Fibroblast of skin of right quadriceps (primary cell): ENCODE measurements at places on chromosomes 12 and 14.

DNA sequence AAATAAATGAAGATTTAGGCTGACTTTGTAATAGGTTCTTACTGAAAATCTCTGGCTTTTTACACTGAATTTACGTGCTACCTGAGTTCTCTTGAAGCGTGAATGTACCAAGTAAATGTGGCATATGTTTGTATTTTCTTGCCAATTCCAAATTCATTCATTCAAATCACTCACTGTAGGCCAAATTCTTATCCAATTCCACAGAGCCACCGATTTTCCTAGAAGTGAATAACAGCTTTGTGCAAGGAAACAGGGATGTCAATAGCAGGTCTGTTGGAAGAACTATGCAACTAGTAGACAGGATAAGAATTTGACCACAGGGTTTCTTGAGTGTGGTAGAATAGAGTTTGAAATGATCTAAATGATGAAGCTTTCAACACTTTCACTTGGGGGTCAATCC, 86.8 kb downstream of the SOX5 start:
- DNase-seq = no peak

GRCh38 chr12:120230974-120231315, 30.0 kb upstream of the RPLP0 start:
- no peak for DNase-seq

- DNase-seq = no peak
Observed at GRCh38 chr14:91470216-91470615, 39.9 kb downstream of the PPP4R3A start.

DNA sequence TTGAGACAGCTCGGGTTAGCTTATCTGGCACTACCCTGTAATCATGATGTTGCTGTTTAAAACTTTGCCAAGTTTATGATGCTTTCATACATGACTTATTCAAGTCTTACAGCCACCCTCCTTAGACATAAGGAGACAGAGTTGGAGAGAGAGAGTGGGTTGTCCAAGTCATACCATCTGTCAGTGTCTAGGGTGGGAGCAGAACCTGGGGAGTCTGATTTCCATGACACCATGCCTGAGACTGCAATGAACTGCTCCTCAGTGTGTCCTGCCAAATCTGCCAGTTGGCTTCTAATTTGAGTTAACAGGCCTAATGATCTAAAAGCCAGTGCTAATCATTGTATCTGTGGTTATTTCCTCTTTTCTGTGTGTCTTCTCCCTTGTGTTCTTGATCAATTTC, 43.7 kb upstream of the PHC1 start:
- no peak for DNase-seq

DNA sequence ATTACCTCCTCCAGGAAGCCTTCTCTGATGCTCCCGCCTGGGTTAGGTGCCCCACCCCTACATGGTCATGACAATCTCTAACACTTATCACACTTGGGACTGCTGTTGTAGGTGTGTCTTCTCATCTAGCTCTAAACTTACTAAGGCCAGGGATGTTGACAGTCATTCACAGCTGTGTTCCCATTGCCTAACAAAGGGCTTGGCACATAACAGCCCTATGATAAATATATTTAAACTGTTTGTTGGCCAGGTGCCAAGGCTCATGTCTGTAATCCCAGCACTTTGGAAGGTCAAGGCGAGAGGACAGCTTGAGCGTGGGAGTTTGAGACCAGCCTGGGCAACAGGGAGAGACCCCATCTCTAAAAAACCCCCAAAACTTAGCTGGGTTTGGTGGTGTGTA, 98.8 kb upstream of the RGS6 start:
- DNase-seq = no peak

DNA sequence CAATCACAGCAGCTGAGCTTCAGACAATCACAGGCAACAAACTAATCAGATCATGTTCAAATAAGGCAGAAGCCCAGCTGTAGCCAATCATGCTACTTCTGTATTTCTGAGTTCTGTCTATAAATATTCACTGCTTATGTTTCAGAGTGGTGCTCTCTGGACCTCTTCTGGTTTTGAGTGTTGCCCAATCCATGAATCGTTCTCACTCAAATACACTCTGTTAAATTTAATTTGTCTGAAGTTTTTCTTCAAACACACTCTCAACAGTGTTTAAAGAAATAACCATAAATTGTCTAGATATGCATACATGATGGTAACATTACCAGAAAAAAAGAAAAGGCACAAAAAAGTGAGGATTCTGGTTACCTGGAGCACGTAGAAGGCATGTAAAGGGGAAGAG, 77.9 kb upstream of the BBS10 start:
- no peak for DNase-seq

DNA sequence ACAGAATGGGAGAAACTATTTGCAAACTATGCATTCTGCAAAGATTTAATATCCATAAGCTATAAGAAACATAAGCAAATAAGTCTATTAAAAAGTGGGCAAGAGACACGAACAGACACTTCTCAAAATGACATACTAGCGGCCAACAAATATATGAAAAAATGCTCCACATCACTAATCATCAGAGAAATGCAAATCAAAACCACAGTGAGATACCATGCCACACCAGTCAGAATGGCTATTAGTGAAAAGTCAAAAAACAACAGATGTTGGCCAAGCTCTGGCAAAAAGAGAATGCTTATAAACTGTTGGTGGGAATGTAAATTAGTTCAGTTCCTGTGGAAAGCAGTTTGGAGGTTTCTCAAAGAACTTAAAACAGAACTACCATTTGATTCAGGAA, 121.3 kb downstream of the KCNMB4 start:
- DNase-seq = peak; percentile 1

- DNase-seq = peak; percentile 22
Observed at GRCh38 chr14:61860294-61860918, 98.2 kb downstream of the SNAPC1 start.

- no peak for DNase-seq
Observed at GRCh38 chr12:73418541-73418940, 1119.1 kb upstream of the ATXN7L3B start.

DNA sequence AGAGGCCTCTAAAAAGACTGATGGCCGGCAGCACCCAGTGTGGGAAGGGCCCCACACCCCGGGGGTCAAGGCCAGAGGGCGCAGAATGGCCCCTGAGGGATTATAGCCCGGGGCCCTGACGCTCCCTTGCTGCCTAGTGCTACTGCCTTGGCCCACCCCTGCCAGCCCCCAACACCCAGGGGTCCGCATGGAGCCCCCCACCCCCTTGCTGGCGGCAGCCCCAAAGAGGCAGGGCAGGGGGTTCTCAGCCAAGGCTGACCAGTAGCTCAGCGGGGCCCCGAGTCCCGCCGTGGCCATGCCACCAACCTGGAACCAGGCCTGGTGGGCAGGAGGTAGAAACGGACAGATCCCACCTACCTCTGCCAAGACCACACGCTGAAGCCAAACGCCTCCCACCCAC, 73.1 kb upstream of the FBRSL1 start:
- DNase-seq = no peak

- peak; percentile 43 for DNase-seq
Observed at GRCh38 chr12:124259154-124260066, 35.5 kb upstream of the RFLNA start.

DNA sequence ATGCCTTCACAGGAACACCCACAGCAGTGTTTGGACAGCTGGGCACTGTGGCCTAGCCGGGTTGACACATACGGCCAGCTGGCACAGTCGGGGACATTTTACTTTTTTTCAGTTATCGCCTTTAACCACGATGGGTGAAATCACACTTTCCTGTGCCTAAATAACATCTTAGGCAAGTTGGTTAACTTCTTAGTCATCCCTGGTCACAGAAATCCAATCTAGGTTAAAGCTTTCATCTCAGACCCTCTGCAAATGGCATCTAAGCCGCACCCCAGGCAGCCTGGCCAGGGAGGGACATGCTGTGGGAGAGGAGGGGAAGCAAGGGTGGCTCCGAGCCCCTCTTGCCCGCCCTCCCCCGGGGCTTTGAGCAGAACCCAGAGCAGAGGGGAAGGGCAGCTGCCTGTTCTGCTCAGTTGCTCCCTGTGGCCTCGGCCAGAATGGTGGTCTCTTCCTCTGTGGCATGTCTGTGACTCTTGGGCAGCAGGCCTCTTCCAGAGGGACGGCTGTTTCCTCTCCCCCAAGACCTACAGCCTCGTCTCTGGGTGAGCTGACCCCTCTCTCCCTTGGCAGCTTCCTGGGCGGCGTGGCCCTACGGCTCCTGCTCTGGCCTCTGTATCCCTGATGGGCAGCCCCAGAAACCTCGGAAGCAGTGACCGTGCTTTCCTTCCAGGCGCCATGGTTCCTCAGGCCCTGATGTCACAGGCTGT, 85.4 kb upstream of the DYNC1H1 start:
- no peak for DNase-seq

DNA sequence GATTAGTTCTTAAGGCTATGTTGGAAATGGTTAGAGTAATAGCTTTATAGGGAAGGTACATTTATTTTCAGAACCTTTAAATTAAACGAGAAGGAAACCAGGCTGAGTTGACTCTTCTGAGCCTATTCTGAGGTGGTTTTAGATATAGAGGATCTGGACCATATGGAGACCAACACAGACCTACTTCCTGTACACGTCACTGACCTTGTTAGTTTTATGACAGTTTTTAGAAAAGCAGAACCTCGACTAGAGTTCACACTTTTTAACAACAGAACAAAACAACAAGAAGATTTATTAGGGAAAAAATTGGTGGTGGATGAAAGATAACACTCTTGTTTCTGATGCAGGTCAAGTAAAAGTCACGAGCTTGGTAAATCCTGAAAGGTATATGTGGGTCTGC, 107.1 kb downstream of the NPAS3 start:
- DNase-seq = no peak

- DNase-seq = no peak
Observed at GRCh38 chr12:118107011-118107410, 3.2 kb upstream of the VSIG10 start.

- DNase-seq = no peak
Observed at GRCh38 chr14:37637341-37637740, 41.9 kb downstream of the TTC6 start.

DNA sequence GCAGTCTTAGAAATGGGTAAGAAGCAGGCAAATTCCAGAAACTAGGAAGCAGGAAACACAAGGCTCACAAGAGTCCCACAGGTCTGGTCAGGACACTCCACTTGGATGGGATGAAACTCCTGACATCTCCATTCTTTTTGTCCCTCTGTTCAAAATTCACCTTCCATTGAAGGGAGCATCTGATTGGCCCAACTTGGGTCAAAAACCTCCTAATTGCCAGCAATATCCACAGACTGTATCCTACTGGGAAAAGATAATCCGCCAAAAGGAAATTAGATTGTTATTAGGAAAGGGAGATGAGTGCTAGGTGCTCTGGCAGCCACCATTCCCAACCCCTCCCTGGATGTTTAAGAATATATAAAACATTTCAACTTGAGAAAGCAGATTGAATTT, 256.9 kb downstream of the ZFP36L1 start:
- no peak for DNase-seq

DNA sequence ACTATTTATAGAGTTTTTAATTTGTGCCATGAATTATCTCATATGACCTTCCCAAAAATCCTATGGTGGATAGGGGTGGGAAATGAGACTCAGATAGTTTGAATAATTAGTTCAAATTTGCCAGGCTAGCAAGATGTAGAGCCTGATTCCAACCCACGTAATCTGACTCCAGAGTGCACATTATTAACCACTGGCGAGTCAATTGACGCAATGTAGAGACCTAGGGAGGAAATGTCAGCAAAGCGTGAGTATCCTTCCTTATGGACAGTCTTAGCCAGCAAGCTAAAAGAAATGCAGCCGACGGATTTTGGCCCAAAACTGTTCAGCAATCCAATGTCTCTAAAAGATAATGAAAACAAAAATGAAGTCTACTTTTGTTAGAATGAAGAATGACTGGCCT, 193.3 kb upstream of the KRR1 start:
- DNase-seq = no peak

GRCh38 chr14:94407906-94408305, 19.5 kb upstream of the SERPINA1 start:
- DNase-seq = peak; percentile 31

- DNase-seq = no peak
Observed at GRCh38 chr14:34466691-34467090, 4.7 kb upstream of the SPTSSA start.

GRCh38 chr12:71688961-71689570, 3.2 kb downstream of the TMEM19 start:
- no peak for DNase-seq

DNA sequence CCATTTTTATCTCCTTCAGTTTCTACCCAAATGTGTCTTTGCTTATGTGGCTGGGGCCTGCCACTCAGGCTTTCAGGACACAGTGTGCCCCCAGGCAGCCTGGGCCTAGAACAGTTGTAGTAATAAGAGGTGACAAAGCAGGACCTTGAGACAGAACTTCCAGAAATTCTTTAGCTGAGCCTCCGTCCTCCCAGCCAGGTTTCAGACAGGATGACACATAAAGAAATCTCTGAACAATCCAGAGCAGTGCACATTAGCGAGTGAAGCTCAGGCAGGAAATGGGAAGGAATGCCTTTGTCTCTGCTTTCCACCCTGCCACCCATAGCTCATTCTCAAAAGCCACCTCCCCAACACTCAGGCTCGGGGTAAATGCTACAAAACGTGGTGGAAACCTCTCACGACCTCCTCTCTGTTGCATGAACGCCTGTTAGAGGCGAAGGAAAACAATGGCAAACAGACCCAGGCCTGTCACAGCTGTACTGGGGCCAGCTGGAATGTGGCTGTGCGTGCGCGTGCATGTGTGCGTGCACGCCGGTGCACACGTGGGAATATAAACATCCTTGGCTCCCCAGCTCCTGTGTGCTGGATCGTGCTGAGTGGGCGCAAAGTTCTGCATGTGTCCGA, 286.7 kb downstream of the ZFP36L1 start:
- peak; percentile 88 for DNase-seq

GRCh38 chr12:75170640-75171185, 38.9 kb downstream of the KCNC2 start:
- DNase-seq = no peak

DNA sequence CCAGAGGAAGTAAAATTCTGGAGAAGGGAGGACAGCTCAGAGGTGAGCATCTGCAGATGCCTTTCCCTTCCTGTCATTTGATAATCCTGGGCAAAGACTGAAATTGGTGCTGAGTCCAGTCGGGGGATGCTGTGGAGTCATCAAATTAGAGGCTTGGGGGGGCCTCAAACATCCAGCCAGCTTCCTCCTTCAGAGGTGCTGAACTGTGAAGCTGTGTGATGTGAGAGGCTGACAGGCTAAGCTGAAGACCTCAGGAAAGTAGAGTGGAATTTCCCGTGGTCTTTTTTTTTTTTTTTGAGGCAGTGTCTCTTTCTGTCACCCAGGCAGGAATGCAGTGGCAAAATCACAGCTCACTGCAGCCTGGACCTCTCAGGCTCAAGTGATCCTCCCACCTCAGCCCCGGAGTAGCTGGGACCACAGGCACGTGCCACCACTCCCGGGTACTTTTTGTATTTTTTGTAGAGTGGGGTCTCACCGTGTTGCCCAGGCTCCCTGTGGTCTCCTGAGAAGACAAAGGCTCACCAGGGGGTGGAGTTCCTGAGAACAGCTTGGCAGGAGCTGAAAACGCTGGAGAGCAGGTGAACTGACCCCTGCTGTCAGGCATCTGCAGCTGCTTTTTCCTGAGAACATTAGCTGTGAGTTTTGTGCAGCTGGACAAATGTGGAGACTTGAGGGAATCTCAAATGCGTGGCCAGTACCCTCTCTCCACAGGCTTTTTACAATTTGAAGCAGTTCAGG, 6.1 kb upstream of the TCL1B start:
- no peak for DNase-seq

GRCh38 chr14:75069121-75069810, at the start of gene ZC2HC1C:
Gene ZC2HC1C, plus strand, starts transcription at chr14:75069641. Its CDS starts 933 bp downstream, at chr14:75070574.
- DNase-seq = peak; percentile 78

GRCh38 chr12:106149096-106149784, 10.5 kb upstream of the NUAK1 start:
- no peak for DNase-seq

- peak; percentile 54 for DNase-seq
Observed at GRCh38 chr12:58452546-58452945, 467.8 kb downstream of the LRIG3 start.

- DNase-seq = peak; percentile 72
Observed at GRCh38 chr14:95248432-95248831, 71.3 kb downstream of the CLMN start.
